ENCODE measurements at places on chromosomes 16 and 17.

DNA sequence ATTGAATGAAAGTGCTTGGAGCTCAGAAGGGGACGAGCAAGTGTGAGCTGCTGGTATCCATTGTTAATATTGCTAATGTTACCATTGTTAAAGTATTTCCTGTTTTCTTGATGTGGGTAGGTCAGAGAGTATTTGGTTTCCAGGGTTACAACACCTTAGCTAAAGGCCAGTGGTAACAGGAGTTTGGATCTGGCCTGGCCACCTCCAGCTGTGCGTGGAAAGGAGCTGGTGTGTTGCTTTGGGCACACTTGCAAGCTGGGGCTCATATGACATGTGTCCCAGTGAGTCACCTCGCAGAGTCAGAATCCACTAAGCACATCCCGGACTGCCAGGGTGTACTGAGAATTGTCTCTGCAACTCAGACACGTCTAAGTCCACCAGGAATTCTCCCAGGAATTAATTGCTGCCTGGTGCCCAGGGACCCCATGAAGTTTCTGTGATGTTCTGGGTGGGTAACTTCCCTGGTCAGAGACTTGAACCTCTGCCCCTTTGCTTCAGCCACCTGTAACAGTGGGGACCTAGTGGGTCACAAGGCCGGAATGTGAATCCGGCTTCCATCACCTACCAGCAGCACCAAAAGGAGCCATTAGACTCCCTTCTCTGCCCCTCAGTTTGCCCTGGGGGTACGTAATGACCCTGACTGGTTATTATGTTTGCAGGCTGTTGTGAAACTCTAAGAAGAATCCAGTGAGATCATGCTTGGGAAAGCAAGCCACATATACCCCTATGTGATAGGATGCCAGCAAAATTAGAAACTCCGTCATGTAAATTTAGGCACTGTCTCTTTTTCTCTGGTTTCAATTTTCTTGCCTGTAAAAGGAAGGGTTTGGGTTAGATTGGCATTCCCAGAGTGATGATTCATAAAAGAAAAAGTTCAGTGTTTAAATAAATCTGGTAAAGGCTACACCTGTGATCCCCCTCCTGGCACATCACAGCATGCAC is 12.8 kb downstream of the SLC6A2 start:
- no peak for DNase-seq

- DNase-seq, result peak; percentile 7
Measured at GRCh38 chr16:25210758-25211157, 6.0 kb upstream of the AQP8 start.

GRCh38 chr17:13736916-13737315 is 135.2 kb upstream of the HS3ST3A1 start:
- DNase-seq, result peak; percentile 82

GRCh38 chr17:40448639-40449261 is 5.5 kb downstream of the IGFBP4 start:
- DNase-seq, result no peak

DNA sequence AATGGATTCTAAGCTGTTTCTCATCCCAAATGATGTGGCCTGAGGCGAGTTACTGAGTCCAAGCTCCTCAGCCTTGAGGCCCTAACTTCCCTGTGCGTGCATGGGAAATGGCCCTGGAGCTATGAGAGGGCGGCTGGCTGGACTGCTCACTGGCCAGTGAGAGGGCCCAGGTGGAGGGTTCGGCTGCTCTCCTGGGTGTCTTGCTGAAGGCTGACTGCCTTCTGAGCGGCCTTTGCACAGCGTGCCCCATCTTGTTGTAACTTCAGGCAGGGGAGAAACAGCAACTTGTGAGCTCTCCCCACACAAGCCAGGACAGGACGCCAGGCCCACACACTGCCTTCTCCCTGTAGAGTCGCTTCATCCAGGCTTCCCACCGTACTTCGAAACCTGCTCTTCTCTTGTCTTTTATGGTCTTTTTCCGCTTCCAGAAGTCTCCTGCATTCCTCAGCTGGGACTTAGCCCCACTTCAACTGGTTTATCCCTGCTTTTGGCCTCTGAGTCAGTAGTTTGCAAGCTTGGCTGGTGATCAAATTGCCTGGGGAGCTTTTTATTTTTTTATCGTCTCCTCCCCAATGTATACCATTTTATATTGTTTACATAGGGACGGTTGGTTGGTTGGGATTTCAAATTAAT is 13.3 kb downstream of the CDH3 start:
- DNase-seq, result peak; percentile 70

DNA sequence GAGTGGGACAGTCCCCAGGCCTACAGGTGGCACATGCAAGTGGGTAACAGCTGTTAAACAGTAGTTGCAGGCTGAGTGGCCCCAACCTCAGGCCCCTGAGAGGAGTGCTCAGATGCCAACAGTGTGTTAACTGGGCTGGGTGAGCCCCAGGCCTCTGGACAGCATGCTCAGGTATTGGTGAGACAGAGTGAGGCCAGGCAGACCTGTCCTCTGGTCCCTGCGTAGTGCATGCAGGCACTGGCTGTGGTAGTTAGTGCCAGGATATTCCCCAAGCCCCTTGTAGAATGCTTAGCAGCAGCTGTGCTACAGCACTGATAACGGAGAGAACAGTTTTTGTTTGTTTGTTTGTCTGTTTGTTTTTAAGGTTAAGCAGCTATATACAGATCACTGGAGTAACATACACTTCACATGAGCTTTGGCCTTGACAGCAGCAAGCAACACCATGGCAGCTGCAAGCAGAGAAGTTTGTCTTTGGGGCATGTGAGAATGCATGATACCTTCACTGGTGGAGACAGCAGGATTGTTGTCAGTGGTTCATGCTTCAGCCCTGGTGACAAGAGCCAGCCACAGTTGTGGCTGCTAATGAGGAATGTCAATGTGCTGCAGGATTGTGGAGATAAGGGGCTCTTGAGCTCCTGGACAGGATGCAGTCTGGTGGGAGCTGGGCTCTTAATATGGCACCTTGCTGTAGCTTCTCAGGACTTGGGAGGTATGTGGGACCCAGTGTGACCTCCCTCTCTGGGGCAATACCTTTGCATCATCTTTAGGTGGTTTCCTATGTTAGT is 614.4 kb downstream of the CDH11 start:
- DNase-seq, result no peak

- no peak for DNase-seq
Measured at GRCh38 chr17:68860941-68861340, 94.3 kb downstream of the ABCA8 start.

DNA sequence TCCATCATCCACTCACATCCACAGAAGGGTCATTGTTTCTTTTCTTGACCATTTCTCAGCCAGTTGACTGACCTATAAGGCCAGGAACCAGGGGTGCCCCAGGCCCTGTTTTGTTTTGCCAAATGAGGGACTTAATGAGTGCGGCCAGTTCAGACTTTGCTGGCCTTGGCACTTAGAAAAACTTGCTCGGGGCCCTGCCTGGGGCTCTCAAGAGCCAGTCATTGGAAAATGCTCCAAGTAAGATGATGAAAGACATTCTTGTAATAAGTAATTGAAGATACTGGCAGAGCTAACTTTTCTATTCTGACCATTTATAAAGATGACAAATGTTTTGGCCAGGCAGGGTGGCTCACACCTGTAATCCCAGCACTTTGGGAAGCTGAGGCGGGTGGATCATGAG is 29.0 kb upstream of the CLEC18B start:
- DNase-seq, result no peak

GRCh38 chr16:88613293-88613692 is 25.1 kb upstream of the IL17C start:
- no peak for DNase-seq

DNA sequence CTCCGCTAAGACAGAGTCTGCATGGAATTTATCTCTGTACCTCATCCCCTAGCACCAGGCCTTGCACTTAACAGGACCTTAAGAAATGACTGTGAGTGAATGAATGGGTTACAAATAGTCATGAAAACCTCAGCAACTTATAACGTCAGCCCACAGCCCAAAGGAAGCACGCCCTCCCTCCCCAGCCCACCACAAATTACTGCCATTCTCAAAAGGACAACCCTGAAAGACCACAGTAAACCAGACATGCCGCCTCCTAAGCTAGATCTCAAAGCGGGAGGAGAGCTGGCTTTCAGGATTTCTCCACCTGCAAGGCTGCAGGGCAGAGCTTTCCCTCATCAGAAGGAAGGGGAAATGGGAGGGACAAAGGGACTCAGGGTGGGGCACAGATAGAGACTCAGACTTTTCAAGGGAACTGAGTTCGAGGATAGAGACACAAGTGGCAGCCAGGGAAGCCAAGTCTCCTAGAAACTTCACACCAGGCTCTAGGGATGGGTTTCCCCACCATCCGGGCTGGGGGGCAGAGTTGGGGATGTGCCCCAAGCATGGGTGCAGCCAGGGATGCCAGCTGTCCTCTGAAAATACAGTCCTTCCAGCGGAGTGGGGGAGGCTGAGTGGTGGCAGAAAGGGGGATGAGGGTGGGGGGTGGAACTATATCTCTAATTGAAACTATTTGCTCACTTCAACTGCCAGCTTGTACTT is 56.7 kb downstream of the PLXDC1 start:
- no peak for DNase-seq

All from fibroblast of skin of left biceps (primary cell).